G401 (cell line): ENCODE measurements at places on chromosomes 16 and 17. TPM values are rescaled to one million over a fixed set of nuclear protein-coding genes. Genes with fewer than 3 reads are reported as not detected.
A peak's percentile ranks its signal among the peaks of the same experiment; 100 is the strongest.

DNA sequence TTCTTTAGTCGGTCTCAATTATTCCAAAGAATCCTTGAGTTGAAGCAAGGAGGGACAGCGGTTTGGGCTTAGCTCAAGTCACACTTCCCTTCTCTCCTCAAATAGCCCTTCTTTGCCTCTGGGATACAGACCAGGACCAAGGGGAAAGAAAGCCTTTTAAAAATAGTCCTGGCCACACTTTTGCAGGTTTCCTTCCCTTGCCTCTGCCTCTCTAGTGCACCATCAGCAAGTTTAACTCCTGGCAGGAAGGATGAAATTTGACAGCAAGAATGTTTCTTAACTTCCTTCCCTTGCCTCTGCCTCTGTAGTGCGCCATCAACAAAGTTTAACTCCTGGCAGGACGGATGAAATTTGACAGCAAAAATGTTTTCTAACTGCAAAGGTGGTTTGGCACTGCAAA is 7.2 kb upstream of the G6PC1 start:
- no peak for DNase-seq

GRCh38 chr16:84278968-84279367 is 15.7 kb upstream of the WFDC1 start:
- peak; percentile 35 for DNase-seq

DNA sequence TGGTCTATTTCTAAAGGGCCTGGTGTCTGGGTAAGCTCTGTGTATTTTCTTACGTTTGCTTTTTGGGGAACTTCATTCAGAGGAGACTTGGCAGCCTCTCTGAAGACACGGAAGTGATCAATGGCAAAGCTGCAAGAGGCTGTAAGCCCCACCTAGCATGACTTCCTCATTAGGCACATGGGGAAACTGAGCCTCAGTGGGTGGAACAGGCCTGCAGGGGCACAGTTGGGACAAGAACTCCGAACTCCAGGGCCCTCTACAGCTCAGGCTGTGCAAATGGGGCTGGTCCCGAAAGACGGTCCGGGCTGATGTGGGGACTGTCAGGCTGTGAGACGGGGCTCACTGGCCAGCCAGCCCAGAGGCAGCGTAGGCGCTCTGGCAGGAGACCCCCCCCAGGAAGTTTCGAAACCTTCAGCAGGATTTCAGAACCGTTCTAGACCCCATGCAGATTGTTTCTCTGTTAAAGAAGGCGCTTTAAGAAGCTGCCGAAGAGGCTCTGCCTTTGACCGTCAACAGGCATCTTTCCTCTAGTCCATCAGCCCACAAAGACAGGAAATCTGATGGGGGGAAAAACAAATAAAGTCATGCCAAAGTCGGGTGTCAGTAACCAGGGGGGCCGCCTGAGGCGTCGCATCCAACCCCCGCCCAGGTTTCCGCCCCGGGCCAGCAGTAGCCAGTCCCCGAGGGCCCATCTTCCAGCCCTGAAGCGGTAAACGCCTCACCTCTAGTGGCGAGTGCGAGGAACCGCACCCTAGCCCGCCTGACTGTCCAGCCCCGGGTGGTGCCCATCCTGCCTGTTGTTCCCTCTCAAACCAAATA is 79.8 kb upstream of the TBC1D3K start:
- no peak for DNase-seq

DNA sequence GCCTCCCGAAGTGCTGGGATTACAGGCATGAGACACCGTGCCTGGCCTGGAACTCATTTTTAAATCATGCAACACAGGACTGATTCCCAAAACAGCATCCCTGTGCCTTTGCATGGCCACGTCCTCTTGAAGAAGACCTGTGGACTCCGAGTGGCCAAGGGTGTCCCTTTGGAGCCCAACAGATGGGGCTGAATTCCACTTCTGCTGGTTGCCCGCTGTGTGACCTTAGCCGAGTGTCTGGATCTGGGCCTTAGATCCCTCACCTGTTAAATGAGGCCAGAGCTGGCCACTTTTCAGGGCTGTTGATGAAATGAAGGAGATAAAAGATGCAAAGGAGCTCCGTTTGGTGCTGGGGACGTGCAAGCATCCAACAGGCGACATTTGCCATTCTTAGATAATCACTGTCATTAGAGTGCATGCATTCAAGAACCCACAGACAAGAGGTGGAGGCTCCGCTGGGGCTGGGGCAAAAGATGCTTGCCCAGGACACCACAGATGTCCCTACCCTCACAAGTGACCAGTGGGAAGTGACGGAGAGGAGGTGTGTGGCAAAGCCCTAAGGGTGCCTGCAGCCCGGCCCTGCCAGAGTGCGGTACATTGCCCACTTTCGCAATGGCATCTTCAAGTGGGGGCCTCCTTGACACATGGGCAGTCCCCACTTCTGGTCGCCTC is 354.1 kb upstream of the TNRC6C start:
- DNase-seq, result no peak

The SERPINF2 gene
- 2.4 and 3.0 TPM in 2 replicates for total RNA-seq

DNA sequence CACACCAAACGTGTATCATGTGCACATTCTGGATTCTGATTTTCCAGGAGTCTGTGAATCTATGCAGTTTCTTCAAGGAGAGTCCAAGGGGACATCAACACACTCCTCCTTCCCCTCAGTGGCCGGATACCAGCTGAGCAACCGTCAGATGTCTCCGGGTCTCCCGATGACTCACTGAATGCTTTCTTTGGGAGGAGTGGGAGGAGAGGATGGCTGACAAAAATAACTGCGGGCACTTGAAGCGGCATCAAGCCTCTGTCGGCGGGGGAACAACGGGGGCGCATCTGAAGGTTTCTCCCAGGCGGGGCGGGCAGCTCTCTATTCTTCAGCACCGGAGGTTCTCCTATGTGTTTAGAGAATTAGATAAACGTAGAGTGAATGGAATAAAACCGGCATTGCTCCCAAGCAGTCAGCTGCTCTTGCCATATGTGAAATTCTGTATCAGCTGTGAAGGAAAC is 24.6 kb upstream of the LRRC75A start:
- peak; percentile 30 for DNase-seq

DNA sequence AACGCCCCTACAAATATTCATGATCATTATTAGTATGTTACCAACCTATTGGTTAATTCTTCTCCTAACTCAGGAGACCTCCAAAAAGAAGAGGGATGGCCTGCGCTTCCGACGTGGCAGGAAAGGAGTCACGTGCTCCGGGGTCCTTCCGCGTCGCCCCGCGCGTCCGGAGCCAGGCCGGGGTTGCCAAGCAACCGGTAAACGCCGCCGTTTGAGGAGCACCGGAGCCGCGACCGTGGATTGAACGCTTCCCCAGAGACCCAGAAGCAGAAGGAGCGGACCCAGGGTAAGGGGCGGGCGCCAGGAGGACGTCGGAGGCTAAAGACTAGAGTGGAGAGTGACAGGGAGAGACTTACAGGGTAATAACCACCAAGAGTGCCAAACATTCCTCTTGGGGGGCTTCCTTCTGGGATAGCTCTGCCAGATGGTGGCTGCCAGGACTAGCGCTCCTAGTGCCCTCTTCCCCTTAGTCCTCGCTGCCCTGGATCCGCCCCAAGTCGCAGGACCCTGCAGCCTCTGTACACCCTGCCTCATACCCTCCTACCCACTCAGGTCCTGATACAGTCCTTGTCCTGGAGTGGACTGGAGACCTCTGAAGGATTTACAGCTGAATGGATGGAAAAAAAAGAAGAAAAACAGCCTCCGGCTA is at the start of gene DNAI2:
TSS of gene DNAI2 (plus strand) at position 175 of the 649 bp plus-strand sequence. CDS start 7,584 bp downstream, outside the sequence.
- DNase-seq, result no peak

The NPIPB2 gene
- total RNA-seq, result 0.43 and 0.47 TPM in 2 replicates

DNA sequence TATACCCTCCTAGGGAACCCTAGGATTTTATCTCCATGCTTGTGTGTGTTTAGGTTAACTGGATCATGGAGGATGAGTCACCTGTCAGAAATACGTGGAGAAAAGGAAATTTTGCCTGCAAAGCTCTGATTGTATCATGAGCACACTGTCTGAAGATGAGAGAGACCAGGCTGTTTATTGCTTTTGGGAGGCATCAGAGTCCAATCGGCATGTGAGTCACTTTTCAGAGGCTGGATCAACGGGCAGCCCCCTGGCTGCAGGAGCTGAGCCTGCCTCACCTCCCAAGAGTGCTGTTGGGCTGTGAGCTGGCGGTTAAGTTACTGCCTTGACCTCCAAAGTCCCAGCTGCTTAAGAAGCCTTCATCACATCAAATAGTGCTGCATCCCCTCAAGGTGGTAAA is 41.5 kb upstream of the MED9 start:
- DNase-seq, result no peak
